Uterus (tissue), 4 donors: ENCODE measurements at places on chromosomes 2 and 18. TPM values are rescaled to one million over a fixed set of nuclear protein-coding genes. Genes with fewer than 3 reads are reported as not detected.

DNA sequence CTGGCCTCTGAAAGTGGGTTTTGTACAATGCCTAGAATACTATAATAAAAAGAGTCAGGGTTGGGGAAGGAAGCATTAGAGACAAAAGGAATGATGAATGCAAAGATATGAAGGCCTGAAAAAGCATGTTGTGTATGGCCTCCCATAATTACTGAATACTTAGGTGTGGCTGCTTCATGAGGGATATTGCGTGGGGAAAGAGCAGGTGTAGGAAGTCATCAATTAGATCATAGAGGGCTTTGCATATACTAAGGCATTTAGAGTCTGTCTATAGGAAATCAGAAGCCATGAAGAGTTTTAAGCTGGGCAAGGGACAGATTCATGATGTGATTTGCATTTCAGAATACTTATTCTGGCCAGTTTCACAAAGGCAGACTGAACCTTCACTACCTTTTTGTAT is 48.2 kb downstream of the NCOA1 start:
- no peak overlapping the region for H3K27ac ChIP-seq
- H3K27me3 ChIP-seq = no peaks in the 10 kb centered on the region
- H3K4me3 ChIP-seq = no peak overlapping the region
- DNase-seq = no peak

The GPR55 gene
- not detected for total RNA-seq

The CXCR4 gene
- 7.1 TPM for total RNA-seq

The HAUS1 gene
- total RNA-seq = 24.8 TPM

The MEP1B gene
- not detected for total RNA-seq

The SRD5A2 gene
- total RNA-seq = not detected

The AGXT gene
- total RNA-seq = not detected

- H3K4me3 ChIP-seq = peak overlapping the region; percentile 46
- peak overlapping the region; percentile 97 for H3K27ac ChIP-seq
- DNase-seq = peak; percentile 58
- no peaks in the 10 kb centered on the region for H3K36me3 ChIP-seq
- no peaks in the 10 kb centered on the region for H3K27me3 ChIP-seq
Measured at GRCh38 chr18:12946549-12947284, 1.1 kb upstream of the SEH1L start.

DNA sequence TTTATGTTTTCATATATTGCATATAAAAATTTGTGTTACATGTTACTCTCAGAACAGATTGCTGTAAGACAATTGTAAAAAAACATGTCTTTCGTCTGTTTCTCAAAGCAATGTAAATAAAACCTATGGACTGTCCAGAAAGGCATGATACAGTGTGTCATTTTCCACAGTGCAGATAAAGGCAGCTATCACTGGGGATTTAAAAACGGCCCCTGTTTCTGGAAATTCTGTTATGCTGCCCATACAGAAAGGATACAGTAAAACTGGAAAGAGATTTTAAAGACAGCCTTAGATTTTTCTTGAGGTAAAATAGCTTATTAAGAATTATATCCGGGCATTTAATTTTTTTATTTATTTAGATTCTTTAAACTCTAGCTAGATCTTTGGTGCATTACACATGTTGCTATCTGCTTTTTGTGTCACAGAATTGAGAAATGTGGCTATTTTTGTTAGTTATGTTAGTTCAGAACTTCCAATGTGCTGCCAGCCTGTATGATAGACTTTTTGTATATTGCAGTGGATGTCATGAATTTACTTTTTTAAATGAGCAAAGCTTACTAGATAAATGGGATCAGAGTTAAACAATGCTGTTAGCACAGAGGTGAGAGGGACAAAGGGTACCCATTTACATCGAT is 859 bp upstream of the INO80D start:
- H3K4me3 ChIP-seq = peak overlapping the region; percentile 77
- DNase-seq = no peak
- H3K27me3 ChIP-seq = no peaks in the 10 kb centered on the region
- peak overlapping the region; percentile 99 for H3K27ac ChIP-seq
- peaks cover 5% of the 10 kb centered on the region for H3K4me1 ChIP-seq
- H3K36me3 ChIP-seq = no peaks in the 10 kb centered on the region

DNA sequence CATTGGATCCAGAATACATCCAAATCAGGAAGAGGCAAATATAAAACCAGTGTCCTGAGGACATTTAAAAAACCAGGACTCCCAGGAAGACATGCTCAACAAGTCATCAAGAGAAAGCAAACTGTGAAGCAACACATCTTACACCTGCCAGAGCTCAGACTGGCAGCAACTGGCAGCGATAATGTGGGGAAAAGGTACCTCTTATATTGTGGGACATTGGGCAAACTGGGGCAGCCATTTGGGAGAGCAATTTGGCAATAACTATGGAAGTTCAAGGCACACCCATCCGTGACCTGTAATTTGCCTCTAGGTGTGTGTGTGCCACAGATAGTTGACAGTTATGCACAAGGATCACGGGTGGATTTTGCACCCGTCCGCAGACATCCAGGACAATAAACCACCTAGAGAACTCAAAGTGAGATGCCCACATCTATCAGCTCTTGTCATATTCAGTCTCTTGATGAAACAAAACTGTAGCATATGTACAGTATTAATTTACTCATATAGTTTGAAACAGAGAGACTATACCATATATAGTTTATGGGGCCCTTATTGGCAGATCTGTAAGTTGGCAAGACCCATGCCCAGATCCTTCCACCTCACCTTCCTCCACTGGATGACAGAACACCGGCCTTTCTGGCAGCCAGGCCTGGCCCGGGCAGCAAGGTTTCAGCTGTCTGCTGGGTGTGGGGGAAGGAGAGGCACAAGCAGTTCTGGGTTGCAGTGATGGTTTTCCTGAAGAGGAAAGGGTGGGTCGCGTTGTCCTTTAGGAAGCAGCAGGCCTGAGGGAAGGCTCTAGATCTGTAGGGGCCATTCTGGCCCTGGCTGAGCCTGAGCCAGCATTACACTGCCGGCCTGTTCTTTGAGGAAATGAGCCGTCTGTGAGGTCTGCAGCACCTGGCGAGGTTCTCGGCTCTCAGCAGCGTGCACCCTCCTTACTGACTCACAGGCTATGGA is 18.8 kb downstream of the HJURP start:
- no peaks in the 10 kb centered on the region for H3K27me3 ChIP-seq
- no peaks in the 10 kb centered on the region for H3K4me1 ChIP-seq
- no peak overlapping the region for H3K4me3 ChIP-seq
- H3K36me3 ChIP-seq = no peaks in the 10 kb centered on the region
- no peak for DNase-seq
- no peak overlapping the region for H3K27ac ChIP-seq

The OSBPL6 gene
- 2.3 TPM for total RNA-seq

The LOXHD1 gene
- 0.62 TPM for total RNA-seq

- no peak overlapping the region for H3K4me3 ChIP-seq
- no peaks in the 10 kb centered on the region for H3K27me3 ChIP-seq
- H3K27ac ChIP-seq = peak overlapping the region; percentile 7
- no peak for DNase-seq
- no peaks in the 10 kb centered on the region for H3K4me1 ChIP-seq
Measured at GRCh38 chr18:75226286-75226955, 15.8 kb downstream of the TSHZ1 start.

DNA sequence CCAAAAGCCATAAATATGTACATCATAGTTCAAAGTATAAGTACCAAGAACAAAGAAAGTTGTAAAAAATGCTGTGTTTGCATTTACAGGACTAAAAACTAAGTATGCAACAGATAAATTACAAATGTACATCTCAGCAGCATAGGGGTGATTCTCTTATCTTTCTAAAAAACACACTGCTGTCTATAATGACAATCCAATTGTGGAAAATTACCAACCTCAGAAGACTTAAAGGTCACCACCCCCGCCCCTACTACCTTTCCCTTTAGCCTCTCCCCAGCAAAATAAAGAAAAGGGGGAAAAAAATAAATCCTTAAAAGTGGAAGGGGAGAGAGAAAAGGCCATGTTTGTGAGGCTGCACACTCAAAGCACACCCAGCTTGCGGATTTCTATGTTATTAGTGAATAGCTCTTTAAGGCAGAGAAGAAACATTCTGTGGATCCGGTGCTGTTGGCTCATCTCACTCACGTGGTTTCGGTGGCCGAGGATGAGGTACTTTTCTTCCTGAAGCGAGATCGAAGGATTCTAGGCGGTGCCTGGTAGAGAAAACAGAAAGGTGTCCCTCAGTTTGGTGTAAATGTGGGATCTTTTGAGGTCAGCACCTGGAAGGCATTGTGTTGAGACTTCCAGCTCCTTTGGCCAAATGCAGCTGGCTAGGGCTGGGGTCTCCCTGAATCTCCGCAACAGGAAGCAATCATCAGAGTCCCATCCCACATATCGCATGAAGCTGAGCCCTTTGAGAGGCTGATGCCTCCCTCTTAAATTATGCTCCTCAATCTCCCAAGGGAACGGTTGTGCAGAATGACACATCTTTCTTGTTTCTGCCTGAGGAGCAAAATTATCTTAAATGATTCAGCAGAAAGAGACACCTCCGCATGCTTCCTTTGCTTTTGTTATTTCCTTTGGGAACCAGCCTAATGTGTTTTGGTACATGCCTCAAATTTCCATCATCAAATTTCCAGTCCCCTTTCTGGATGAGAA is 17.6 kb downstream of the MRPL35 start:
- H3K27me3 ChIP-seq = no peaks in the 10 kb centered on the region
- H3K4me1 ChIP-seq = no peaks in the 10 kb centered on the region
- no peak for DNase-seq
- H3K27ac ChIP-seq = peak overlapping the region; percentile 24
- no peak overlapping the region for H3K4me3 ChIP-seq
- H3K36me3 ChIP-seq = no peaks in the 10 kb centered on the region
